ENCODE measurements at places on chromosomes 2 and 18.

DNA sequence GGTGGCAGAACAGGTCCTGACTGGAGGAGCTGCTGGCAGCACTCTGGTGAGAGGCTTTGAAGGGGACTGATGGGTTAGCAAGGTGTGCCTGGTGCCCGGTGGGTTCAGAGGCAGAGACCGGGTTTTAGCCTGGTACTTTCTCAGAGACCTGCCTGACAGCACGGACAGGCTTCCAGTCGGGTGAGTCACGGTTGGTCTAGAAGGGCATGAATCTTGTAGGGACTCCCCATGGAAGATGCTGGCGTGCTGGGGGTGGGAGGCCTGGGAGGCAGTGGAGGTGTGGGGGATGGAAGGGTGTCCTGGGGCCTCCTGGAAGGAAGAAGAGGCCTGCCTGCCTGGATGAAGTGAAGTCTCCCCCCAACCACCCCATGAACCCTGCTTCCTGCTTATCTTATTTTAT is 52.6 kb downstream of the ACKR3 start:
- DNase-seq = no peak

- no peak for DNase-seq
Measured at GRCh38 chr2:23433282-23433681, 48.3 kb downstream of the KLHL29 start.

GRCh38 chr2:38264396-38265221 is 112.5 kb downstream of the ATL2 start:
- peak; percentile 84 for DNase-seq

GRCh38 chr2:166773308-166773949 is 114.9 kb upstream of the XIRP2 start:
- no peak for DNase-seq

- no peak for DNase-seq
Measured at GRCh38 chr18:24669015-24669414, 208.6 kb downstream of the HRH4 start.

DNA sequence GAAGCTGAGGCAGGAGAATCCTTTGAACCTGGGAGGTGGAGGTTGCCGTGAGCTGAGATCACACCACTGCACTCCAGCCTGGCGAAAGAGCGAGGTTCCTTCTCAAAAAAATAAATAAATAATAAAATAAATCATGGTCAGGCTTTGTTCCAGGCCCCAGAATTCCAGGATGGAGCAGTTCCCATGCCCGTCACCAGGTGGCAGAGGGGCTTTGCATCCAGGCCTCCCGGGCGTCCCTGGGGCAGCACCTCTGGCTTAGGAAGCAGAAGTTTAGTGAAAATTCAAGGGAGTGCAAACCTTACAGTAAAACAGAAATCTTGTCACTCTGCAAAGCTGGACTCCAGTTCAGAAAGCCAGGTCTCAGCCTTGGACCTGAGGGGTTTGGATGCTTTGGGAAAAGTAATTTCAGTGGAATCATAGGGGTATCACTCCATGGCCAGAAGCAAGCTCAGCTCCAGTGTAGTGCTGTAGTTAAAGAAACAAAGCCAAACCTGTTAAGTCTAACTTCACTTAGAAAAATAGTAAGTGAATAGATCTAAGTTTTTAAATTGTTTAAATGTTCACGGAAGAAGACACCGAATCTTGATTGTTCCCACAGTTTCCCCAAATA is 512.7 kb downstream of the CMPK2 start:
- DNase-seq = peak; percentile 19

- no peak for DNase-seq
Measured at GRCh38 chr2:27843992-27844391, 46.2 kb downstream of the RBKS start.

DNA sequence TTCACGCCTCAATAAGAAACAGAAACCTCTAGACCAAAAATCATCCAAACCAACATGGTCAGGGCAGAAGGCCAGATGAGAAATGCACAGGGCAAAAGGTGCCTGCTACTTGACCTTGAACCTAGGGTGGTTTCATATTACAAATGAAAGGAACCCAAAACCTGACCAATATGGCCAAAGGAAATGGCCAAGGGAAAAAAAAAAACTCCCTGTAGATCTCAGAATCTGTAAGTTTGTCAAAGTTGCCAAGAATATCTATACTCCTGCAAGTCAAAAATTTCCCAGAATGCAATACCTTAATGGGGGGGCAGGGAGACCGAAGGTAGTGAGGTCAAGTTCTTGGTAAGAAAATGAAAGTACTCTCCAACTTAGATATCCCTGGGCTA is 47.2 kb downstream of the HIBCH start:
- DNase-seq = no peak

- no peak for DNase-seq
Measured at GRCh38 chr2:152054593-152054992, 44.3 kb downstream of the CACNB4 start.

DNA sequence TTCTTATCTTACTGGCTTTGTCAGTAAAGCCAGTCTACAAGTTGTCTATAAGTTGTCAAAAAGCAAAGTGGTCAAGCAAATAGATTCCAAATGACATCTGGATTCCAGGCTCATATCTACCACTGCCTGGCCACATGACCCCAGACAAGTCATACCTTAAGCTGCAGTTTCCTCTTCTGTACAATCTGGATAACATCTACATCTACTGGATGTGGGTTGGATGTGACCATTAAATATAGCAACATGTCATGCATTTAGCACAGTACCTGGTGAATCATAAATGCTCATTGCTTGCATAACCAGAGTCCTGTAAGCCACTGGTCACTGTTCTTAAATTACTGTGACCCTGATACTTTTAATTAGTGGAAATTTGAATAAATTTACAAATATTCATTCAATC is 16.8 kb downstream of the COBLL1 start:
- DNase-seq = no peak

GRCh38 chr2:195486520-195486919 is 170.5 kb upstream of the SLC39A10 start:
- no peak for DNase-seq

- DNase-seq = no peak
Measured at GRCh38 chr2:72133721-72134407, 13.8 kb downstream of the CYP26B1 start.

DNA sequence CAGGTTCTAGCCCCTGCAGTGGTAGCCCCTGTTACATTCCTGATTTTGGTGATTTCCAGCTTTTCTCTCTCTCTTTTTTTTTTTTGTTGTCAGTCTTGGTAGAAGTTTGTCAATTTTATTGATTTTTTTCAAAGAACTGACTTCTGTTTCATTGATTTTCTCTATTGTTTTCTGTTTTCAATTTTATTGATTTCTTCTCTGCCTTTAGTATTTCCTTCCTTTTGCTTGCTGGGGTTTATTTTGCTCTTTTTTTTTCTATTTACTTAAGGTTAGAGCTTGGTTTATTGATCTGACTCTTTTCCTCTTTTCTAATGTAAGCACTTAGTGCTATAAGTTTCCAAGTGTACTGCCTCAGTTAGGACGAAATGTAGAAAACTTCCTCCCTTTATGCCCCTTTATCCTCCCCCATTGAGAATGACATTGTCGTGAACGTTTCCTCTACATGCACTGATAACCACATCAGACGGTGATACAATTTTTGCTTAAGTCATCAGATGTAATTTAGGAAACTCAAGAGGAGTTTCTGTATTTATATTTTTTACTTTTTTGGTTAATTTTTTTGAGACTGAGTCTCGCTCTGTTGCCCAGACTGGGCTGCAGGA is 81.1 kb upstream of the HS6ST1 start:
- no peak for DNase-seq

DNA sequence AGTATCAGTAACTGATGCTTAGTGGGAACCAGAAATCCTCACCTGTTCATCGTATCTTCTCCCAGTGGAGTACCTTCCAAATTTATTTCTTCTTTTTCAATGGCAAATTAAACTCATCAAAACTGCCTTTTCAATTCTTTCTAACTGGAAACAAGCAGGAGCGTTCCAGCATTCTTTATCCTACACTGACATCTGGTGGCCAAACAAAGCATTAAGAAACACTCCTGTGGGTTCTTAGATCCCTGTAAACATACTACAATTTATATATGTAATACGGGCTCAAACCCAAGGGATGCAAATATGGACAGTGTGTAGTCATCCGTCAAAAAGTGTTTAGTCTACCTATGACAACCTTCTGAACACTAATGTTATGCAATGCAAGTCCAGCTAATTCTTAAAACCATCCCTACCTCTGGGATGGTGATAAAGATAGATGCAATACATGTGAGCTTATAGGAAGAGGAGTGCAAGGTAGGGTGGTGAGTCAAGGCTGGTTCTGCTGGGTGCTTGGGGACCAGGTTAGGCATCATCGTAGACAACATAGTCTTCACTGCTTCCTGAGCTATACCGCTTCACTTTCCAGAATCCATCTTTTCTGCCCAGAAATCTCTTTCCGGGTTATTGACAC is 375.0 kb downstream of the CTNNA2 start:
- peak; percentile 28 for DNase-seq

- no peak for DNase-seq
Measured at GRCh38 chr2:46157966-46158310, 139.3 kb upstream of the EPAS1 start.

- no peak for DNase-seq
Measured at GRCh38 chr2:120332384-120332783, 13.6 kb upstream of the INHBB start.

DNA sequence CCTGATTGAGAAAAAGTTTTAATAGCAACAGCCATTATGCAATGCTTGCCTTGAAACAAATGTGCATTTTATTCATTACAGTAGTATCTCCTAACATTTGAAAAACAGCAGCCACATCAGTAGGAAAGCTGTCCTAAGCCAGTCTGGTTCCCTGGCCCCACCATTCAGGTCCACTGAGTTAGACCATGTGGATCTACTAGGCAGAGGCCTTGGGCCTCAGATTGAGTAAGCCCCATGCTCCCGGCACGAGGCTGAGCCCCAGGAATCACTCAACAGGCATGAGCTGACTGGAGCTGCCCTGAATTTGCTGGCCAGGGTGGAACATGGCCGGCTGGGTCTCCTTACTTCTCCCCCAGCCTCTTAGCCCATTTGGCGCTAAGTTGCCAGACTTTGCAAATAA is 103.4 kb downstream of the ZFP36L2 start:
- no peak for DNase-seq

GRCh38 chr2:10688921-10689807 is 611 bp downstream of the NOL10 start:
- DNase-seq = no peak

GRCh38 chr2:6139142-6139541 is 447.0 kb downstream of the SOX11 start:
- no peak for DNase-seq

GRCh38 chr18:43422518-43422917 is 145.2 kb upstream of the SYT4 start:
- no peak for DNase-seq

GRCh38 chr2:238789317-238789806 is 58.5 kb upstream of the TWIST2 start:
- DNase-seq = no peak

DNA sequence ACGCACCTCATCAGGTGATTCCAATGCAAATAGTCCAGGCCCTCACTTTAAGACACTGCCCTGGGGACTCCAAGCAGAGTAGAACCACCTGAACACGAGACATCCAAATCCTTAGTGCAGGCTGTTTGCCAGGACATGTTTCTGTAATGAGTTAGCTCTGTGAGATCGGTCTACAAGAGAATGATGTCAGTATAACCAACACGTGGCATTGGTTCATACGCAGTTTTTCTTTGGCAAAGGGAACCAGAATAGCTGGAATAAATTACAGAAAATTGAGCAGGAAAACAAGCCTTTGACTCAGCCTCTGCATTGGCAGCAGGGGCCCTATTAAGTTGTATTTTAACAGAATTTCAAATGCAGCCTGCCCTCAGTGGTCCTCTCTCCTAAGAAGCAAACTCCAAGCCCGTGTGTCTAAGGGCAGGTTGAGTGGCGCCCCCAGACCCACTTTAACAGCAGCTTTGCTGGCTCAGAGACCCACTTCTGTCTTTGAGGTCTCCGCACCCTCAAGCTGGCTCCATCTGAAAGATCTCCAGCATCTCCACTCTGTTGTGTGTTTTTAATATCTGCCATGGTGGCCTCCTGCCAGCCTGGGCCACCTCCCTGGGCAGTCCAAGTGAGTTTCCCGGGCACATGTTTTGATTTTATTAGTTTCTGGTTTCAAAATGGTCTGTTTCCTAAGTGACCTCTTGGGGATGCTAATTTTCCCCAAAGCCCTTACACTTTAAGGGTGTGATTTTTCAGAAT is 61.3 kb downstream of the ALPK2 start:
- no peak for DNase-seq

- no peak for DNase-seq
Measured at GRCh38 chr2:209114588-209115240, 309.1 kb upstream of the MAP2 start.

DNA sequence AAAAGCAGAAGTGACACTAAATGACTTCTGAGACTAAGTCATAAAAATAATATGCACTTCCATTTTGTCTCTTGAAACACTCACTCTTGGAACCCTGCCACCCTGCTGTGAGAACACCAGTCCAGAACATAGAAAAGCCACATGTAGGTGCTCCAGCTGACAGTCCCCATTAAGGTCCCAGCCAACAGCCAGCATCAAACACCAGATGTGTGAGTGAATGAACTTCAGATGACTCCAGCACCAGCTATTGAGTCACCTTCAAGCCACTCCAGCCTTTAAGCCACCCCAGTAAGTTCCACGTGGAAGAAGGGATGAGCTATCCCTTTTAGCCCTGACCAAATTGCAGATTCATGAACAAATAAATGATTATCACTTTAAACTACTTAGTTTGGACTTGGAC is 31.5 kb upstream of the LGALSL start:
- no peak for DNase-seq

- no peak for DNase-seq
Measured at GRCh38 chr2:39530411-39530866, 93.4 kb upstream of the MAP4K3 start.

- no peak for DNase-seq
Measured at GRCh38 chr2:46268196-46268595, 29.0 kb upstream of the EPAS1 start.

DNA sequence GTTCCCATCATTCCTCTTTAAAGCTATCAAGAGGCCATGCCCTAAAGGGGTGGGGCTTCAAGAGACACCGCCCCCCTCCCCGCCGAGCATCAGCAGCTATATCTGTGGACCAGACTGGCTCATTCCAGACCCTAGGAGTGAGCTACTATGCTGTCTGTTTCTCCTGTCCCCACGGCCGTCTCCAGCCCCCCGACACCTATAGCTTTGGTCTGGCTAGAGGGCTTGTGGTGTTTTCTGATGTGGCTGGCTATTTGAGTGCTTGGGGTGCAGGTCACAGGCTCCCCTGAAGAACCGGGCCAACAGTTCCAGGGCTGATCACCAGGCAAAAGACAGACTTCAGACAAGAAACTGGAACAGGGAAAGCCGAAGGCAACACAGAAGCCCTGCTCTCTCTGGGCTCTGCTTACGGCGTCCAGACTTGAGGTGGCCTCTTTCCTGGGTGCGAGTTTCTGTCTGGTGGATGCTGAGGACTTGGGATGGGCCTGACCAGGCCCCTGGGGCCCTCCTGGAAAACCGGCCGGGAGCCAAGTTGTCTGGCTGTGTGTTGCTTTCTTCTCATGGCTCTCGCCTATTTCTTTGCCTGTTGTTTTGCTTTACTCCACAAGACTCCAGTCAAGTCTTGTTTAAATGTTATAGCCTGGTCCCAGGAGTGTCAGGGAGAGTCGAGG is 83.6 kb downstream of the KLHL29 start:
- no peak for DNase-seq

GRCh38 chr2:71893646-71894045 is 254.0 kb downstream of the CYP26B1 start:
- DNase-seq = no peak

GRCh38 chr18:48468151-48468550 is 59.0 kb upstream of the ZBTB7C start:
- DNase-seq = no peak
